ENCODE measurements at places on chromosomes 7 and 10.

- DNase-seq = no peak
Measured at GRCh38 chr7:6057316-6058129, 26.3 kb downstream of the ANKRD61 start.

GRCh38 chr10:28991333-28992270, 297.3 kb upstream of the LYZL1 start:
- peak; percentile 34 for DNase-seq

DNA sequence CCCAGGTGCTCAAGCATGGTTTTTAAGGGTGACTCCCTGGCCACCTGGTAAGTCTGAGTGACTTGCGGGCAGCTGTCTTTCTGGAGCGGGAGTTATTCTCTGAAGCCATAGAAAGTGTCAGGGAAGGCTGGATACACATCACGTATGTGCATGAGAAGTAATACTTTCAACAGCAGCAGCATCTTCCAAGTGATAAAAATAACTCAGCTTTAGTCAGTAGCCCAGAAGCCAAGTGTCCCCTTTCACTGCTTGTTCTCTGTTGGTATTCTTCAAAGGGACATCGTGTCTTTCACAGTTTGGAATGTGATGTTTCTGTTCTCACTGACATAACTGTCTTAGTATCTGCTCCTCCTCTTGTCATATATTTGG, 97.6 kb downstream of the KIAA1217 start:
- DNase-seq = no peak

DNA sequence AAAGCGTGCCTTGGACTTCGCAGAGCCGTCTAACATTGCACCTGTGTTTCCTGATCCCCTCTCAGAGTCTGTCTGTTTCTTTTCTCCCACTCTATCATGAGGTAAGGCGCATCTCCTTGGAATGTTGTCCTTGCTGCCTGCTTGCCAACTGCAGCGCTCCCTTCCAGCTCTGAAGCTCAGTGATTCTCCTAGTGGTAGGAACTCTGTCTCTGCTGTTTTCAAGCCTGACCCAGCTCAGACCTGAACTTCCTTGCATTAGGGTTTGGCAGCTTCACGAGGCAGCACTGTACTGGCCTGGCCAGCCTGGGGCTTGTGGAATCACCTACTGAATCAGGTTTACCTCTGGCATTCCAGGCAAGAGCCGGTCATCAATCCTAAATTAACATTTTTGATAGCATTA, 123.9 kb downstream of the CREB5 start:
- no peak for DNase-seq

DNA sequence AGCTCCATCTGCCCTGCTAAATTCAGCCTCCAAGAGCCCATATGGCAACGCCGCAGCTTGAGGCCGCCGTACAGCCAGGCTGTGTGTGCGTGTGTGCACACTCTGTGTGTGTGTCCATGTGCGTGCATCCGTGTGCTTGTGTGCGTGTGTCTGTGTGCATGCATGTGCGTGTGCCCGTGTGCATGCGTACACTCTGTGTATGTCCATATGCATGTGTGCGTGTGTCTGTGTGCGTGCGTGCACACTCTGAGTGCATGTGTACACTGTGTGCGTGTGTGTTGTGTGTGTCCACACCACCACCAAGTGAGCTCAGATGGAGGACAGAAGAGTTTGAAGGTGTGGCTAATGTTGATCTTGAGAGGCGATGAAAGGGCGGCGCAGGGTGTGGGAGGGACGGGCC, 30.0 kb downstream of the SMKR1 start:
- DNase-seq = no peak

DNA sequence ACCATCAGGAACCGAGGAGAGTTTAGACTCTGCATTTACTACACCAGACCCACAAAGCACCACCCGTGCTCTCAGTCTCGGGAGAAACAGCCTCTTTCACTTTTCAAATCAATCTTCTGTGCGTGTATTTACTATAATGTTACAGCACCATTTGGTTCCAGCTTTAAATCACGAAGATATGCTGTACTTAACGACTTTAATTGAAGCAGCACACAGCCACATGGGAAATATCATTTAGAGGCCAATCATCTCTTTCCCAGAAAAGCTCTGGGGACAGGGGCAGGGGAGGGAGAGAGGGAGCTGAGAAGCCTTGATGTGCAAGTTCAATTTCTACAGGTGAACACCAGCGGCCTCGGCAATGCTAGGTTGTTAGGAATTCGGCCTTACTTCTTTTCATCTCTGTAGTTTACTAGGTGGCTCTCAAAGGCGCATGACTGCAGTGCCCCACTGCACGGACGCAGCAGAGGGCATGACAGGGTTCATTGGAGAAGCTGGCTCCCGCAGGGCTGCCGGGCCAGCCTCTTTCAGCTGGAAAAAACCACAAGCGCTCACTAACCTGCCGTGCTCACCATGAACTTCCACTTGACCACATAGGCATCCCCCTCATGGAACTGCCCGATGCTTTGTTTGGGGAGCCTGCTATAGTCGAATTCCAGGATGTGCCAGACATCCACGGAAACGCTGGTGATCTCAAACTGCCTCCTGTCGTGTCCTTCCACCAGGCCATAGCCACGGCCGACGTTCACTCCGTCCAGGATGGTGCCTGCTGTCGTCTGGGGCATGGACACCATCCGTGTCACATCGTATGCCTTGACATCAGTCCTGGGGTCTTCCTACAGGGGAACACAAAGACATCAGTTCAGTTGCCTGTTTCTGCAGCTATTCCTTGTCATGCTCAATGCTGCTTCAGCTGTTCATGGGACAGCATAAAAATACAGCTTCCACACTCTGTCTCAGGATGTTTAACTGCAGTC, 154.5 kb downstream of the SVIL start:
- no peak for DNase-seq

DNA sequence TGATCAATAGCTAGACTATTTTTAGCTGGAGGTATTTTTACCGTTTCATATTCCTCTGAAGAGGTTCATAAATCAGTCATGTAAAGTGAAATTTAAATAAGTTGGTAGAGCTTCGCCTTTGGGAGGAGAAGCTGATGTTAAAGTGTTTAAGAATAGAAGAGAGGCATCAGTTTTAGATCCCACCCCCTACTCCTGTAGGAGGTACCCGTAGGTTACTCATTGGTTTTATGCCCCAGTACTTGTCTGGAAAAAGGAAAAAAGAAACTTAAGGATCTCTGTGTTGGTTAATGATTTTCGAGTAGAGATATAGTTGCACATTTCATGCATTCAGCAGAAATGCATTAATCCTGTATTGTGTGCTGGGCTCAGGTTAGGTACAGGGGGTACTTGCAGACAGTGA, 8.7 kb downstream of the ZNF365 start:
- no peak for DNase-seq

DNA sequence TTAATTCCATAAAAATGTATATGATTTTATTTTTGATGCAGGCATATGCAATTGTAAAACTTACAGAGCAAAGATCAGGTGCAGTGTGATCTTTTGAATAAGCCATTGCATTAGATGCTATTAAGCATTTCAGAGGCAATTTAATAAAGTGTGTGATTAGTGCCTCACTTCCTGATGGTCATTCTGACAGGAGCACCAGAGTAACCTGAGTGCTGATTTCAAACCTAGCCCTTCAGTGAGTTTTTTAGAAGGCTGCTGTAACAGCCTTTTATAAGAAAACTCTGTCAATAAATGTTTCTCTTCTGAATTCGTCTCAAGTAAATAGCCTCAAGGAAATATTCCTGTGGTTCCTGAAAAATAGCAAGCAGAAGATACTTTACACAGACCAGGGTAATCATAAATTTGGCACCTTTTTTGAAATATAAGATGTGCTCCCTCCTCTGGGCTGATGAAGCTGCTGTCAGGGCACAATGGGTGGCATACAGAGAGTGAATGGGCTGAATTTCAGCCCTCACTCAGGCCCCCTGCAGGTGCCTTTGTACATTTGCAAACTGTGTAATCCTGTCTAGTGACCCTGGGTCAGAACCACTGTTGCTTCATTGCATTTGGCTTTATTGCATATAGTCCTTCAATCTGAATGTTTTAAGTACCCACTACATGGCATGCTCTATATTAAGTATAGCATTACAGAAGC, 193.7 kb upstream of the CSTF2T start:
- no peak for DNase-seq

- no peak for DNase-seq
Measured at GRCh38 chr10:133032976-133033741, 54.6 kb upstream of the ADGRA1 start.

GRCh38 chr7:100802951-100803350, 24.4 kb downstream of the EPHB4 start:
- DNase-seq = no peak

GRCh38 chr10:12801214-12802087, 200.1 kb downstream of the CCDC3 start:
- DNase-seq = no peak

- DNase-seq = no peak
Measured at GRCh38 chr10:4685904-4686643, 139.9 kb upstream of the AKR1E2 start.

GRCh38 chr10:1402016-1402770, 335.1 kb downstream of the ADARB2 start:
- DNase-seq = no peak

DNA sequence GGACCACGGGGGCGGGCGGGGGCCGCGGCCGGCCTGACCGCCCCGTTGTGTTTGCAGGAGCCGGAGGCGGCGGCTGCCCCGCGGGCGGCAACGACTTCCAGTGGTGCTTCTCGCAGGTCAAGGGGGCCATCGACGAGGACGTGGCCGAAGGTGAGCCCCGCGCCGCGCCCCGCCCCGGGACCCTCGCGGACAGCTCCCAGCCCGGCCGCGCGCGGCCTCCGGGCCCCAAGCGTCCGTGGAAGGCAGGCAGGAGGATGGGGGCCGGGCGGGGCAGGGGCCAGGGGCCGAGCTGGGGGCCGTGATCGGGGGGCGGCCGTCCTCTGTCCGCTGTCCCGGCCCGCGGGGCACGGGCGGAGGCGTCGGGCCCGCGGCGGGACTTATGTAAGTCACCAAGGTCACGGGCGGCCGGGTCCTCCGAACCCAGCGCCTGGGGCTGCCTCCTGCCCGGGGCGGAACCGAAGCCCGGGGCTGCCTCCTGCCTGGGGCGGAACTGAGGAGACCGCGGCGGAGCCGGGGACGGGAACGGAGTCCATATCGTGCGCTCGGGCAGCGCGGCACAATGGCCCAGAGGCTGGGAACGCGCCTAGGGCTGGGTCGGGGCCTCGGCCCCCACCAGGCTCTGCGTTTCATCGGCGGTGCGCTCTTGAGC, 497 bp downstream of the PPP2R2D start:
- DNase-seq = peak; percentile 75

DNA sequence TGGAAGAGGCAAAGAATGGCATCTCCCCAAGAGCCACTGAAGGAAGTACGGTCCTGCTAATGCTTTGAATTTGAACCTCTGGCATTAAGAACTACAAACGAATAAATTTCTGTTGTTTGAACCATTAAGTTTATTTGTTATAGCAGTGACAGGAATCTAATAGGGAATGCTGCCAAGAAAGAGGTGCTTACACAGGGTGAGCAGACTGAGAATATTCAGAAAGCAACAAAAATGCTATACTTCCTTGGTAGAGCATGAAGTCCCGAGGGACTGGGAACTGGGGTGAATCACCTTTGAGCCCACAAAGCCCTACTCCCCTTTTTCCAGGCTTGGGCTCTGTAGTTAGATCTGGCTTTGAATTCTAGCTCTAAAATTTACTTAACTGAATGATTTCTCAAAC, 45.0 kb downstream of the PANK1 start:
- no peak for DNase-seq

DNA sequence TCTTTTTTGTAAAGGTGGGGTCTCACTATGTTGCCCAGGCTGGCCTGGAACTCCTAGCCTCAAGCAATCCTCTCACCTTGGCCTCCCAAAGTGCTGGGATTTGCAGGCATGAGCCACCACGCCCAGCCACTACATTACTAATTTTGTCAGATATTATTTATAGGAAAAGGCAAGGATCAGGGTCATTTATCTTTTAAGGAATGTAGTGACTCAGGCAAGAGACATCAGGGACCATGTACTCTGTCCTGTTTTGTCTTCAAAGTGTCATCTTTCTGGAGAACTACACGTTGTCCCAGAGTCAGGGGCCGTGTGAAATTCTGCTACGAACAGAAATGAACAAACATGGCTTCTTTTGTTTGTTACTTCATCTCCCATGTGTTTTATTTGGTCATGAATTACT, 105.3 kb downstream of the NPTX2 start:
- no peak for DNase-seq

- no peak for DNase-seq
Measured at GRCh38 chr7:73980206-73980605, 47.8 kb upstream of the ELN start.

GRCh38 chr7:158904599-158904998, 48.2 kb downstream of the DYNC2I1 start:
- DNase-seq = no peak

DNA sequence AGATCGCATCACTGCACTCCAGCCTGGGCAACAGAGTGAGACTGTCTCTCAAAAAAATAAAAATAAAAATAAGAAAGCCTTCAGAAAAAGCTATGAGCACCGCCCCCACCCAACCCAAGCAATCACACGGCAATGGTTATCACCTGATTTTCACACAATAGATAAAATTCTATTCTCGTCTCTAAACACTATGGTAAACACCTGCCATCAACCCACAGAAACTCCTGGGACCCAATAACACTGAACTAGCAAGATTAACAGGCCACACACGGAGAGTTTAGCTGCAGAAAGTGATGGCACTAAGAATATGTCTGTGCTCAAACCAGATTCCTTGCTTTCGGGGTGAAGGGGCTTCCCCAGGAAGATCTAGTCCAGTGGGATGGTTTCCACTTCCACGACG, 173.8 kb downstream of the DIP2C start:
- no peak for DNase-seq
